ENCODE measurements at places on chromosomes 7 and 10.

GRCh38 chr7:1368682-1369571 is 90.3 kb downstream of the MICALL2 start:
- peak; percentile 7 for DNase-seq

- DNase-seq, result no peak
Observed at GRCh38 chr7:5179756-5180155, 10.3 kb upstream of the WIPI2 start.

DNA sequence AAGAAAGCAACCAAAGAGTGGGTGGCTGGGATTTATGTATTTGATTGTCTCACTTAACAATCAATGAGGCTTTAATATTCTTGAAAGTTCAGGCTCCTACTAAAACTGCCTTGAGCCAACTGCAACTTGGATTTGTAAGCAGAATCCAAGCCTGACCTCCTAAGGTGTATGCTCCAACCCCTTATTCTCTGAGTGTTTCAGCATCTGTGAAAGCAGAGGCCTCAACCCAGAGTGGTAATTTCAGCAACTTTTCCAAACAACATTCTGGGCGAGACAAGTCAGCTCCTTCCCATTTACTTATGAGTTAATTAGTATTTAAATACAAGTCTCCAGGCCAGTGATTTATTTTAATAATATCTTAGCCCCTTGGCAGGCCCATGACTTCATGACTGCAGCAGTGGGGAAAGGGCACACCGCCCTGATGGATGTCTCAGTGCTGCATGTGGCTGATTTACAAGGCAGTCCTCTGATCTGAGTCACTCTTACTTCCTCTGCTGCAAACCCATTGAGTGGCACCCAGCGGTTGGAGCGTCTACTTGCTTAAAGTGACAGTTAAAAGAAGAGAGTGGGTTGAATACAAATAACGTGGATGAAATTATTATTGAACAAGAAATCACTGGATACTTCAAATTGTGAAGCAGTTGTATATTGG is 209.1 kb downstream of the TRIL start:
- peak; percentile 88 for DNase-seq

- DNase-seq, result peak; percentile 52
Observed at GRCh38 chr7:27173511-27173955, 587 bp downstream of the HOXA10 start.
